RCC 7860 (cell line): ENCODE measurements at places on chromosomes 7 and 10.

DNA sequence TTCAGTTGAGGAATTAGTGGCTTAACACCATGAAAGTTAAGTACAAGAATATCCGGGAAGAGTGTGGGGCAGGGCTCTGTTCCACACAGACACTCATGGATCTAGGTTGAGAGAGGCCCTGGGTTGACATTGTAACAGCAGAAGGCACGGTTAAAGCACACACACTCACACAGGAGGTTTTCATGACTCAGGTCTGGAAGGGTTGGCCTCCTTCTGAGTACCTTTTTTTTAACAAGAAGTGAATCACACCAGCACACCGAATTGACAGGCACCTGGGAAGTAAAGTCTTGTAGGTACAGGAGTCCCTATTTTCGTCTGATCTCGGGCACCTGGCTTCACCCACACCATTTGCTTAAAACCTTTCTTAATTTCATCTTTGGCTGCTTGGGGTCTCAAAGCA is 509.4 kb upstream of the ADARB2 start:
- no peak for DNase-seq

DNA sequence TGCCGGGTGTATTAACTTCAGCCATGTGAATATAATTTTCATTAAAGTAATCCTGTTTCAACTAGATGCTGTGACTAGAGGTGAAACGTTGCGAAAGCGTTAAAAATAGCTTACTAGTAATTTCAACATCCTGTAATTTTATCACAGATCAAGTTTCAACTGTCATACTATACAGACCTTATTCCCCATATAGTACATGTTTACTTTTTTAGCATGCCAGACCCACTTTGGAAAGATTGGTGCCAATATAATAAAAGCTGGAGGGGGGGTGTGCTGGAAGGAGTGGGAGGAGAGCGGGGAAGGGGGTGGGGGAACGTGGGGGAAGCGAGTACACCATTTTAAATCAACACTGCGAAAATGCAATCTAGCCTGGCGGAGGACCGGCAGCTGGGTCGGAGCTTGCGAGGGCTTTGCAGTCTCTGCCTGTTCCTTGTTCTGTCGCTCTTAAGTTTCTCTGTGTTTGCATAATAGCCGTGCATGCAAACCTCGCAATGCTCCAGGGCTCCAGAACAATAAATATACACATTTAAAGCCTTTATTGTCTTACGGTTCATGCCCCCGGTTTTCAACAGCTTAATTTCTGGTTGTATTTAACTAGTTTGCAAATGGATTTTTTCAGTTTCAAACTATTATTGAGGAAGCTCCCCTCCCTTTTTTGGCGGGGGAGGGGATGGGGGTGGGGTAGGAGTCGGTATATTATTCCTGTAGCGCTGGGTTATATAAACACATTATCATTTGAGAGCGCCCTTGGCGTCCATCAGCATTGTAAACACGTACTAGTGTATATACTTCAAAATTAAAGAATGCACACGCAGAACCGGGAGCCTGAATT is 1.3 kb upstream of the ARID5B start:
- DNase-seq: peak; percentile 44

DNA sequence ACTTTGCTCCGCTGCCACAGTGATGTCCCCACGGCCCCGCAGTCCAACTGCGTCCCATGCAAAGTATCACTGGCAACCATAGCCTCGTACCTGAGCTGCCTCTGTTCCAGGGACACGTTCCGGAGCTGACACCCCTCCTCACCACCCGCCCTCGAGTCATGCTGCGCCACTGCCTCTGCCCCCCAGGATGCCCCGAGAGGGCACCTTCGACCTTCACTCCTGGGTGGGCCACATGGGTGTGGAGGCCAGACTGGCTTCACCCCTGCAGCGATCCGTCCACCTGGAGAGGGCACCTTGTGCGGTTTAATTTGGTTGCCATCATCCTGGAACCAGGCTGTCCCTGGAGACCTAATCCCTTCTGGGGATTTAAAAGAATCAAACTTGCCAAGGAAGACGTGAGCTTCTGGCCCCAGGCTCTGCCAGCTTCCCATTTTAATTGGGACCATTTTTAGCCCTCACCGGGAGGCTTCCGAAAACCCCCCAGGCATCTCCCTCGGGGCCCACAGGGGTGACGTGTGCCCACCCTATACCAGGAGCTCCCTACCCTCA is 19.2 kb upstream of the TNRC18 start:
- no peak for DNase-seq

DNA sequence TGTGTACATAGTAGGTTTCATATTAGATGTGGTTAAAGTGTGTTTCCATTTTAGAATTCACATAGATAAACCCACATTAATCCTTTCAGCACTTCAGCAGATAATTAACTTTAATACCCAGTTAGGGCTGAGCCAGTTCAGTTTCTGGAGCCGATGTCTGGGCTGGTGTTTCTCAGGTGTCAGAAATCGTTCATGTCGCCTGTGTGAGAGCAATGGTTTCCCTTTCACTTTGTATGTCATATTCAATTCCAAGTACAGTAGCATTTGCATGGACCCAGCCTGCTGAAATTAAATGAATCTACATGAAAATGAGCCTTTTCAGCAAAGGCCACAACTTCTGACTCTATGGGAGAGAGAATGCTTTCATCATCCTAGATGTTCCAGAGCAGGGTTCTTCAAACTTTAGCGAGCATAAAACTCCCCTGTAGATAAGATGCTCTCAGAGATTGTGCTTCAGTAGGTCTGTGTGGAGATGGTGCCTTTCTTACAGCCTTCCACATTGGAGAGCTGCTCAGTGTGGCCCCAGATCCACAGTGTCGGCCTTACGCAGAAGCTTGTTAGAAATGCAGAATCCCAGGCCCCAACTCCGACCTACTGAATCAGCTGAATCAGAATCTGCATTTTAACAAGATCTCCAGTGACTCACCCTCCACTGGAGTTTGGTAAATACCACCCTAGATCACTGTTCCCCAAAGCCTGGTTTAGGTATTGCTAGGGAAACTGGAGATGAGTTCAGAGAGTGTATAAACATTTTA is 19.6 kb downstream of the WIPF3 start:
- DNase-seq: no peak

DNA sequence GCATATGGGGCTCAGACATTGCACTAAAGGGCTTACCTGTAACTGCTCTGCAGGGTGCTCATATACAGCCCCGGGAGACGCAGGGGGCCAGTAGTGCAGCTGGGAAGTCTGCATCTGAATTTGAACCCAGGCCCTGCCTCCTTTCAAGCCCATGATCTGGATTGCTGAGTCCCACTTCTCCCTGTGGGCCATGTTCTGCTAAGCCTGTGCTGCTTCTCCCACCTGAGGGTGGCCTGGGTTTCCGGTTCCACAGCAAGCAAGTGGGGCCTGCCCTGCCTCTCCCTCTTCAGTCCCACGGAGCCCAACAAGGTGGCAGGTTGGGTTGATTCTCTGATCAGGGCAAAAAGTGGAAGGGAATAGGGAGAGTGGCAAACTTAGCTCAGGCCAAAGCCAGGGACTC is 56.6 kb upstream of the GDF10 start:
- no peak for DNase-seq

DNA sequence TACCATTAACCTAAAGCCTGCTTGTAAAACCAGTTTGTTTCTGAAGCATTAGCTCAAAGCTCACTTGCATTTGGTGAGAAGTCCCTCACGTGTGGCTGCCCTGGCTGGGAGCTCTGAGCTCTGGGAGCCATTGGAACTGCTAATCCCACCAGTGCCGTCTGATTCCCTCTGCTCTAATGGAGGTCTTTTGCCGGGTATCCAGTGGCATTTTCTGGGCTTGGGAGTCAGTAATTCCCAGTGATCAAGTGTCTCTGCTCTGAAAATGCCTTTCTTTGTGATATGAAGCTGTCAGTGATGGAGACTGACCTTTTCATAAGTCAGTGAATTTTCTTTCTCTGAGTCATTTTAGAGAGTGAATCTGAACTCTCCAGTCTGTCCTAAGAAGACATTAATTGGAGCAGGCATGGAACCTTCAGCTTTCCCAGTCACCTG is 36.9 kb upstream of the FAM20C start:
- peak; percentile 16 for DNase-seq
